Activated CD4-positive, alpha-beta T cell treated with anti-CD3 and anti-CD28 coated beads for 4 hours (primary cell): ENCODE measurements at places on chromosomes 3 and 15.
A peak's percentile ranks its signal among the peaks of the same experiment; 100 is the strongest.

- DNase-seq = no peak
Observed at GRCh38 chr3:4067893-4068292, 235.3 kb upstream of the SETMAR start.

GRCh38 chr3:16378920-16379319 lies 113.9 kb downstream of the OXNAD1 start:
- DNase-seq = no peak

- no peak for DNase-seq
Observed at GRCh38 chr3:45635475-45636256, 41.1 kb downstream of the LIMD1 start.

DNA sequence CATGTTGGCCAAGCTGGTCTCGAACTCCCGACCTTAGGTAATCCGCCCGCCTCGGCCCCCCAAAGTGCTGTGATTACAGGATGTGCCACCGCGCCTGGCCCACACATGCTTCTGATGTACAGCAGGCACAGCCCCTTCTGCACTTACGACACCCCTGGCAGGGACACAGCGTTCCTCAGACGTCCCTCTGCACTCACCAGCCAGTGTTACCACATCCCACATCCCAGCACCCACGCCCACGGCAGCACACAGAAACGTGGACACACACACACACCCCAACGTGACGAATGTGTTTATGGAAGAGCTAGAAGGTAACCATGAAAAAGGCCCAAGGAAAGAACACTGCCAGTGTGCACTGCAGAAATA lies 576 bp upstream of the RPAP1 start:
- DNase-seq = no peak

DNA sequence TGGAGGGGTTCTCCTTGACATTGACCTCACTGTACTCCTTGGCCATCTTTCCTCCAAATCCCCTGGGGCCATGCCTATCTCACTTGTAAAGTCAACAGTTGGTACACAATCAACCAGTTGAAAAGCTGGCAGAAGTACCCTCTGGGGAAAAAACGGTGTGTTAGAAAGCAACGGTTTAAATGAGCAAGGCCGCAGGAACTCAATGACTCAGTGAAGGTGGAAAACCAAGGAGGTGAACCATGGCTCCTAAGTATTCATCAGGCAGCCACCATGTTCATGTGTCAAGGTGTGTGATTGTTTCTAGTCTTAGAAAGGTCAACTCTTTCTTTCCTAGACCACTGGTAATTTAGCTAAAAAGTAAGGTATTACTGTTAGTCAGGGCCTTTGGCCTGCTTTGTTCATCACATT lies 130.9 kb upstream of the SATB1 start:
- DNase-seq = peak; percentile 7

DNA sequence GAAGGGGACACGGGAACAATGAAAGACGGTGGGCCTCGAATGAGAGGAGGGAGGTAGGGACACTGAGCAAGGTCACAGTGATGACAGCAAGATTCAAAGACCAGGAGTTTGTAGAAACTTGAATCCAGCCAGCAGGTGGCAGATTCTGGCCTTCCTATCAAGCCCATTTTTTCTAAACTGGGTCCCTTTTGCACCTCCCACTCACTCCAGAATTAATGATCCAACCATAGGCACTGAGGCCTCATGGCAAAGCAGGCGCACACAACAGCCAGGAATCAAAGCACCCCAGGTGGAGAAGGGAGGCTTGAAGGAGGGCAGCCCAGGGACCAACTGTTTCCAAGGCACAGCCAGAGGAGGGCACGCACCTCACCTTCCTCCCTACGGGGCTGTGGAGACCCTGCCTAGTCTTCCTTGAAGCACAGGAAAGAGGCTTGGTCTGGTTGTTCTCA lies 90.2 kb downstream of the ANP32A start:
- peak; percentile 19 for DNase-seq

- no peak for DNase-seq
Observed at GRCh38 chr15:71807691-71808091, 2.7 kb upstream of the NR2E3 start.

DNA sequence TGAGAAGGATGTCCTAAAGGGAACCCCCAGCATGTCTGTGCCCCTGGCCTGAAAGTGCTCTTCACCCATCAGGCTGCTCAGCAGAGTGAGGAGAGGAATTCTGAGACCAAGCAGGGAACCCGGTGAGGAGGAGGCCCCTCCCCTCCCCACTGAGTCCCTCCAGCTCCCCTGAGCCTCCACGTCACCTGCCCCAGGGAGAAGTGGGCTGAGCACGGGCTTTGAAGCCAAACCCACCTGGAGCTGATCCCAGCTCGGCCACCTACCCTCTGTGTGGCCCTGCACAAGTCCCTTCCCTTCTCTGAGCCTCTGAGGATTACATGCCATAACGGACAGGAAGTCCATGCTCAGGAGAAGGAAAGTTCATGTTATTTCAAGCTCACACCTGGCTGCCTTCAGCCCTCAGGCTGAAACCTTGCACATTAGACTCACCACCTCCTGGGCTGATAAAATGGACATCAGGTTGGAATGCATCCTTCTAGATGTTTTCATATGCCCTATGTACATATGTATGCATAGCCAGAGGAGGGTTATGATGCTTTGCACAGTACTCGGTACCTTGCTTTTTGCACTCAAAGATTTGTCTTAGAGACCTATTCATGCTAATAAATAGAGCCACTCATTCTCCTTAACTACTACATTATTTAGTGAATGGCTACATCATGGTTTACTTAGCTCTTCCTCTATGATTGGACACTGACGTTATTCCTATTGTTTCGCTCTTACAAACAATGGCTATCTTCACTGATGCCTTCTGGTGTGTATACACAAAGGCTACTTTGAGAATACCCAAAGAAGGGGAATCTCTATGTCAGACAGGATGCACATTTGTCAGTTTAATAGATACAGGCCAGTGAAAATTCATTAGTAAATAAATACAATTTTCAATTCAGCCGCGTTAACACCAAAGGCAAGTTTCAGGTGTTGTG lies 31.6 kb upstream of the GATA2 start:
- DNase-seq = no peak
